ENCODE measurements at places on chromosomes 2 and 18. TPM values are rescaled to one million over a fixed set of nuclear protein-coding genes. Genes with fewer than 3 reads are reported as not detected.
A peak's percentile ranks its signal among the peaks of the same experiment; 100 is the strongest.

DNA sequence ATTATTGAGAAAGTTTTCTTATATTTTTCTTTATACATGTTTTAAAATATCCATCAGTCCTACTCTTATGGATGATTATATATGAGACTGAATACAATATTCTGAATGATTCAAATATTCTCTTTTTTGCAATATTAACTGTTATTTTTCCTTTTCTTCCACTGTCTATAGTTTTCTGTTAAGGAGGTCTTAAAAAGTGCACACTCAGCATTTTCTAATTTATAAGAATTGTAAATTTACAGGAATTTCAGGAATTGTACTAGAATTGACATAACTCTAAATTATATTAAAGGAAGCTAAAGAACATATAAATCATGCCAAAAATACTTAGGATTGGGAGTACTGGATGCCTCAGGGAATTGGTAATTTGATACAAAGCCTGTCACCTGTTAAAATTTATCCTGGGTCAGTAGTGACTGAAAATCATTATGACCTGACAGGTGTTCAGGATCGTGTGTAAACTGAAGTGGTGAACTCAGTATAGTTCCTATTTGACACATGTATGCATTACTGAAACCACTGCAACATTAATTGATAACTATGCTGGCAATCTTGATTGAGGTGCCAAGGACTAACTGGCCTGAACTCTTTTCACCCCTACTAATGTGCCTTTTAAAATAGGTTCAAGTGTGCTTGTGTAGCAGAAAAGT lies 30.4 kb downstream of the MSTN start:
- no peak for DNase-seq

DNA sequence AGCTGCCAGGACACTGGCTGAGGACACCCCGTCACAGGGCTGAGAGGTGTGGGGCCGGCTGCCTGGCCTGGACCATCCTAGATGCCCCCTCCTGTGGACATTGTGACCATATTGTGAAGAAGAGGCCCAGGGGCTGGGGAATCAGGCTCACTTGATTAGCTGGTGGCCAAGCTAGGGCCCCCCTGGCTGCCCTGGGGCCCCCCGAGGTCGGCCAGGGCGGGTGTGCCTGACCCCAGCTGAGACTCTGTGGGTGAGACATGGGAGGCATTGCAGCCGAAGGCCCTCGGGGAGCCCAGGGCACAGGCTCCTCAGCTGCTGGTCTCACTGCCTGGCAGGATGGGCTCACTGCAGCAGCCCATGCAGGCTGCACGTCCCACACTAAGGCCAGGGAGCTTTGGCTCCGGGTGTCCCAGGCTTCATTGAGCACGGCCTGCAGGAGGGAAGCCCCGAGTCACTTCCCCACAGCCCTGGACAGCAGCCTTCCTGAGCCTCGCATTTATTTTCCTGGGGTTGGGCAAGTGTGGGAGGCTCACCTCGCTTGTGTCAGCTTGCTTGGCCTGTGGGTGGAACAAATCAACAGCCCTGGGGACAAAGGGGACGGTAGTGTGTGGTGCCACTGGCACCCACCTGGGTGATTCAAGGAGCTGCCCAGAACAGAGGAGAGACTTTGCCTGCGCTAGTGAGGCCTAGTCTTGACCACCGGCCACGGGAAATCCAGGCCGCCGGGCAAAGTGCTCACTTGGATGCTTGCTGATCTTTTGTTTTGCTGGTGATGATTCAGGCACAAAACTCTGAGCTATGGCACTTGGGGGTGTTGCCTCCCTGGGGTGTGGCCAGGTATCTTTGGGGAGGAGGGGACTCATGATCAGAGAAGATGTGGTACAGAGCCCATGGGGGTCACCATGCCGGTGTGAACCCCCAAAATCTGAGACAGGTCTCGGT lies 1.3 kb downstream of the GAL3ST2 start:
- DNase-seq: no peak

GRCh38 chr2:13056259-13056843 lies 339.6 kb downstream of the TRIB2 start:
- peak; percentile 20 for DNase-seq

DNA sequence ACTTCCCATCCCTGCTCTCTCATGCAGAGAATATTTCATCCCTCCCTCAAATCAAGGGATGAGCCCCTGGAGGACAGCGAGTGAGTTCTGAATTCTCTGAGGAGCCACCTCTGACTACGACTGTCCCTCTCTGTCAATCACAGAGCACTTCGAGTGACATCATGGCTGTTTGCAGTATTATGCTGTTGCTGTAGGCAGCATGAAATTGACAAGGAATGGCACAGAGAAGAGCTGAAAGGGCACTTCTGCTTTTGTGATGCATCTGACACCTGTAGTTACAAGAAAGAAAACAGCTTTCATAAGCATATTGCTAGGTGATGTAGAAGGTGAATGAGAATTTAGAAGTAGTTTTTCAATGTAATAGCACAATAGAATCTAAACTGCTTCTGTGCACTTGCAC lies 166.9 kb downstream of the ARHGAP15 start:
- no peak for DNase-seq

DNA sequence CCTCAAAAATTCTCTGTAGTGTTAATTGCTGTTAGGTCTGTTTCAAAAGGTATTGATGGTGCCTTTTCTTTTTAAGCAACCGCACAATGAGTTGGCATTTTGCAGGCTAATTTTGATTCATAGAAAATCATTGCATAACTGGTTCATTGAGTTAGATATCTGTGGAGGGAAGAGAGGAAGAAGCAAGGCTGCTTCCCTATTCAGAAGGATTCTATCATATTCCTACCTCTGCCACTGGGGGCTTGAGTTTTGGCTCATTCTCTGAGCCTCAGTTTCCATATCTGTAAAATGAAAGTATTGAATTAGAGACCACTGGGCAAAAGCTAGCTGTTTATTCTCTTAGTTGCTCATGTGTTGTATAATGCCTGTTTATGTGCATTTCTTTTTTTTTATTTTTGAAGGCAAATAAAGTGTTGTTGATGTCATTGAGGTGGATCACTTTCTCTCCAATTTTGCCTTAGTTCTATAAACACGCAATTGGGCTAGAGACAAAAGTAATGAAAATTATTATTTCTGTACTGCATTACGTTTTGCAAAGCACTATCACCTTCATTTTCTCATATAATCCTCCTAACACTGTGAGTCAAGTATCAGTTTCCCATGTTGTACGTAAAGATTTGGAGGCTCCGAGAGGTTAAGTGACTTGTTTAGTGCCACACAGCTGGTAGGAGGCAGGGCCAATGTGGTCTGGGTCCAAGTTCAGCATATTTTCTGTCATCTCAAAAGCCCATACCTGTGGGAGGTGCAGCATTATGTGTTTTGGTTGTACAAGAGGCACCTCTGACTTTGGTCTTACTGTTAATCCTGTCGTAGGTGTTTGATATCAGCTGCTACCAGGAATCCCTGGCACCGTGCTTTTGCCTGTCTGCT lies 5.9 kb downstream of the TRIB2 start:
- DNase-seq: no peak

GRCh38 chr2:43427032-43427424 lies 168.8 kb downstream of the THADA start:
- DNase-seq: no peak

DNA sequence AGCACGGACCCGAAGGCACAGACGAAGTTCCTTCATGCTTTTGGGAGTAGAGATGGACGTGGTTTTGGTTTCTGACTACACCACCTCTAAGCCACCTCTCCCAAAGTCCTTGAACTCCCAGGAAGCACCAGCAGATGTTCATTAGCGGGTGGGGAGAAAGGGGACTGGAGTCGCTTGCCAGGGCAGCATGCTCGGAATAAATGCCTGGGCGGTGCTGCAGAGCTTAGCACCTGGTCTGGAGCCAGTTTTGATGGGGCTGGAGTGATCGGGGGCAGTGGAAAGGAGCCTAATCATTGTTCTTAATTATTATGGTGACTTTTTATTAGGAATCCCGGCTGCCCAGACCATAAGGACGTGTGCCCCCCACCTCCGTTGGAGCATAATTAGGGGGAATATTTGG lies 220.8 kb downstream of the TFCP2L1 start:
- DNase-seq: no peak

DNA sequence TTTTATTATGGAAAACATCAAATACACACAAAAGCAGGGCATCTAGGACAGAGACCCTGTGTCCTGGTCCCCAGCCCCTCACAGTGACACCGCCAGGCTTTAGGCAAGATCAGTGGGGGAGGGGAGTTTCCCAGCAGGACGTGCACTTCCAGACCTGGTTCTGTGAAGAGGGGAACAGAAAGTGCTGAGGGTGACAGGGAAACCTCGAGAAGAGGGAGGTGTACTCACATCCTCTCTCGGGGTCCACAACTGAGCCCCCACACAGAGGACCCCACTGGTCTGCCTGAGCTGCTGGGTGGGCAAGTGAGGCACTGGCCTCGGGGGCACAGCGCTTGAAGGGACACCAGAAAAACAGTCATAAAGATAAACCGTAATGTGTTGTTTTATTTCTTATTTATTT lies 4.4 kb upstream of the GPR35 start:
- no peak for DNase-seq

DNA sequence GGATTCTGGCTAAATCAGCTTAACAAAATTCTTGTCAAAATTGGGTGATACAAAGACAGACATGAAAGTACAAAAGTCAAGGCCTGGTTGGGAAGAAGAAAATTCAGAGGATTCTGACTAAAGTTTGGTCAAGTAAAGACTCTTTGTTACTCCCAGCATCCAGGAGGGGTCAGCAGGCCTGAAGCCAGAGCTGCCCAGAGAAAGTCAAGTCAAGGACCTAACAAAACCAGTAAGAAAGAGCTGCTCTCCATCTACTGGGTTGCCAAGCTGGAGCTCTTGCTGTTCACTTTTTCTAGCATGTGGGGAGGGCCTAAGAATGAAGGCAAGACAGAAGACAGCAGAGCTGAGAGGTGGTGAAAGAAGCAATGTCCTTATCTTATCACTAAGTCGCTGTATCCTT lies 143.3 kb downstream of the C1D start:
- DNase-seq: no peak

DNA sequence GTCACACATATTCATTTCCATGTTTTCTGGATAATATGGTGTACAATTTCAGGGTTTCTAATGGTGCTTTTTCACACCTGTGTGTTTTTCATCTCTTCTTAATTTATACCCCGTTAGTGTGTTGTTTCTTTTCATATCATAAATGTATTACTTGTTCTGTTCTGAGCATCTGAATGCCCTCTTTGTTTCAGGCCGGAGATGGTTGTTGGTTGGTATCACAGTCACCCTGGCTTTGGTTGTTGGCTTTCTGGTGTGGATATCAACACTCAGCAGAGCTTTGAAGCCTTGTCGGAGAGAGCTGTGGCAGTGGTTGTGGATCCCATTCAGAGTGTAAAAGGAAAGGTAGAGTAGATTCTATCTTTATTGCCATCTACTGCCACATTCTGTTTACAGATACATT lies 45.1 kb upstream of the TBR1 start:
- no peak for DNase-seq

- DNase-seq: no peak
These were observed 2.3 kb upstream of the ONECUT2 start for GRCh38 chr18:57432751-57433400.

- no peak for DNase-seq
These were observed 34.1 kb upstream of the METAP1D start for GRCh38 chr2:171965661-171966060.

DNA sequence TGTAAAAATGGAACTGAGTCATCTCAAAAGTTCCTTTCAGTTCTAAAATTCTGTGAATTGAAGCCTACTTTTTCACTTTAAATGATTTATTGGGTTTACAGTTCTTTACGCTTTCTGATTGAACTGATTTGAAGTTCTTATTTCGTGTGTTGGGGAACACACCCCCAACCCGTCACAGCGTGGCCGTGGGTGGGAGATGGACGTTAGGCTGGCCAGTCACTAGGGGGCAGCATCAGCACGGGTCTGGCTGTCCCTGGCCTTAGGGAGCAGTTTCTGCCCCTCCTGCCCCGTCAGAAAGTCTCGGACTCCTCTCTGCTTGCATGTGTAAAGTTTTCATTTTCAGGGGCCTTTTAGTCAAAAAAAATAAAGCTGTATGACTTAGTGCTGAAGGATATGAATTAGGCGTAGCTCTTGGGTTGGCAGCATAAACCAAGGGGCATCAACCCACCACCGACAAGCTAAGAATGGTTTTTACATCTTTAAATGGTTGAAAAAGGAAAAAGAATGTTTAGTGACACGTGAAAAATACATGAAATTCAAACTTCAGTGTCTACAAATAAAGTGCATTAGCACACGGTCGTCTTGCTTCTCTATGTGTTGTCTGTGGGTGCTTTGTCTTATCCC lies 63.4 kb downstream of the ZCCHC2 start:
- DNase-seq: peak; percentile 65

- peak; percentile 12 for DNase-seq
These were observed 112.4 kb downstream of the CYRIA start for GRCh38 chr2:16553226-16553625.

DNA sequence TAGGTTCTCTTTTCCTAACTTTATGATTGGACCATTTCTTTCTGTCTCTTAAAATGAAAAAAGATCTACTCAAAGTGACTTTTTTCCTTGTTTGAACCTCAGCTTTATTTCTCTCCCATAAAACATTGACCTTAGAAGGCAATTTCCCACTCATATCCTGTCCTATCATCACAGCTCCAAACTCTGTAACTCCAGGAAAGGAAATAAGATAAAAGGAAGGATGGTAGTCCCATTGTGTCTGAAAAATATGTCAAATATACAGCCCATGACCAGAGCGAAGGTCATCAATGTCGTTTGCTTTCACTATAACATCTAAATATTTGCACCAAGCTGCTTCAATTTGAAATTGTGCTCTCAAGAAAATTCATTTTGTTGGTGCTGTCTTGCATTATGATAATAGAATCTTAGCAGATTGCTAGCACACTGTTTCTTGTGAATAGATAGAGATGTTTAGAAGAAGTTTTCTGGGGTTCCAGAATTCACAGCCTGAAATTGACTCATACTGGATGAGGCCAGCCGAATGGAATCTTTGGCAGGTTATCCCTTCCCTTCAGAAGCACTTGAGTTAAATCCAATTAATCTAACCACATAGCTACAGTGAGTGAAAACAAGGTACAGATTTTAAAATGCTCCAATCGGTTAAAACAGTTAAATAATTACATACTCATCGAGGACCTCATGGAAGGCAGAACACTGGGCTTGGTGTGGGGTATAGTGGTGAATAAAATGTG lies 95.1 kb downstream of the CRIM1 start:
- DNase-seq: no peak

The SAG gene
- not detected for polyA plus RNA-seq

The GTF3C2 gene
- 46.5 TPM for polyA plus RNA-seq

The CRYGB gene
- not detected for polyA plus RNA-seq

The LYG2 gene
- polyA plus RNA-seq: 0.60 TPM

The CYP27A1 gene
- polyA plus RNA-seq: 24.8 TPM

Data from muscle of arm (tissue), 14 donors.